Coronary artery (tissue), 2 donors: ENCODE measurements at places on chromosomes 3 and 15.

DNA sequence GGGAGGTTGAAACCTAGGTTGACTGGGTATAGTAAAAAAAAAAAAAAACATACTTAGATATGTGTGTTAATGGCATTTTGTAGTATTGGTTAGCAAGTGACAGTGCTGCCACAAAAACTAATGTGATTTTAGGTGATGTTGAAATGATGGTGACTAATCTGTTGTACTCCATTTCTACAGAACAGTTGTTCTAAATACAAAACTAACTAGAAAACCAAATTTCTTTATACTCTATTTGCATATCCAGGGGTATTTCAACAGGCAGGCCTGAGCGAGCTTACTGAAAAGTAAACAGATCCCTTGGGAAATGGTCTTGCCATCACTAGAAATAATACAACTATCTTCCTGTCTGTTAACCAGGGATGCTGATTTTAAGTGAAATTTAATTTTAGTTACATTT lies 20.5 kb downstream of the TSC22D2 start:
- no peak for DNase-seq

GRCh38 chr3:112979244-112979832 lies 4.4 kb upstream of the CD200R1 start:
- DNase-seq: no peak

DNA sequence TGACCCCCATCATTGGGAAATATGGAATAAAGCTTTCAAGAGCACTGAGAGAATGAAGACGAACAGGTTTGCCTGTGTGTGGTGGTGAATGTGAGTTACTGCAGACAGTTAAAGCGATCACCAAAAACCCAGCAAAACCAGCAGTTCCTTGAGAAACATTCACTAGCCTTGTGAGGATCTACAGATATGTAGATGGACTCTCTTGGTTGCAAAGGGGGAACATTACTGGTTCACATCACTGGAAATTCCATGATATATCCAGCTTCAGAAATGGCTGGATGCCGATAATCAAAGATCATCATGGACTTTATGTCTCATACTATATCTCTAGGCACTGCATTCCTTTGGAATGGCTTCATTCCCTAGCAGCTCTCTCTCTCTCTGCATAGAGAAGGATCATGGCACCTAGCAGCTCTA lies 10.2 kb upstream of the HERC1 start:
- DNase-seq: no peak

DNA sequence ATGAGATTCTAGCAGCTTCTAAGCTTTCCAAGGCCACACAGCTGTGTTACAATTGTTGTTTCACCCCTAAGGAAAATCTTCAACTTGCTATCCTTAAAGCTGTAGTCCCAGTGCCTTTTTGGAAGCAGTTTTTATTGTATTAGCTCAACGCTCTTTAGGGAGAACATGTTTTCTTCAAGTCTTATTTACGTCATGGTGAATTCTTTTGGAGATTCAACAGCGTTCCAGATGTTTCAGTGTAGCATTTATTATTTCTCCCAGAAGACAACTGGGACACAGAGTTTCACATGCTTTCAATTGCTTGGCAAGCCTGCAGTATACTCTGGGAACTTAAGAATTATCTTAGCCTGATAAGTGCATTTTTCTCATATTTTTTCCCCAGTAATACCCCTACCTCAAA lies 888.3 kb downstream of the PLOD2 start:
- DNase-seq: no peak
